Stromal cell of bone marrow (primary cell): ENCODE measurements at places on chromosomes 5 and 9.

DNA sequence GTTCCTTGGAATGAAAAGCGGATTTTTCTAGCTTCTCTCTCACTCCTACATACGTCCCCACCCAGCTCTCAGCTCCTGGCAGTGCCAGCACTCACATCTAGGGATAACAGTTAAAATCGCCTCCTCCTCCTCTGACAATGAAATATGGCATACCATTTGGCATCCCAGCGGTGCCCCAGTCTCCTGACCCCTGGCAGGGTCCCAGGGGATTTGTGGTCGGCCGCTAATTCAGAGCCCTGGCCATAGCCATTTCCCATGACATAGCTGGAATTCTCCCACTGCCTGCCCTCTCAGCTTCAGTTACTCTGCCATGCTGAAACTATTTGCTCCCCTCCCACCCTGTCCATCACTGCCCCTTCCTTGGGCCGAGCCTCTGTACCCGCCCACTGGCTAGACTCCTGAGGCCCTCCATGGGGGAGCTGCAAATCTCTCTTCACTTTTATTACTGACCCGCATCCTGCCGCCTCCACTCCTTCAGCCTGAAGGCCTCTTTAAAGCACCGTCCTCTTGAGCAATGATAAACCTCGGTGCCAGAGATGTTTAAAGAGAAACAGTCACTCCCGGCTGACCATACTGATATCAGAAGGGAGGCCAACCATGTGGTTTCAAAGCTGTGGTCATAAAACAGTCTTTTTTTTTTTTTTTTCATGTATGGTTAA lies 139.8 kb downstream of the SLIT3 start:
- peak; percentile 96 for DNase-seq

GRCh38 chr9:98092613-98092931 lies 26.4 kb downstream of the TRIM14 start:
- DNase-seq, result no peak

DNA sequence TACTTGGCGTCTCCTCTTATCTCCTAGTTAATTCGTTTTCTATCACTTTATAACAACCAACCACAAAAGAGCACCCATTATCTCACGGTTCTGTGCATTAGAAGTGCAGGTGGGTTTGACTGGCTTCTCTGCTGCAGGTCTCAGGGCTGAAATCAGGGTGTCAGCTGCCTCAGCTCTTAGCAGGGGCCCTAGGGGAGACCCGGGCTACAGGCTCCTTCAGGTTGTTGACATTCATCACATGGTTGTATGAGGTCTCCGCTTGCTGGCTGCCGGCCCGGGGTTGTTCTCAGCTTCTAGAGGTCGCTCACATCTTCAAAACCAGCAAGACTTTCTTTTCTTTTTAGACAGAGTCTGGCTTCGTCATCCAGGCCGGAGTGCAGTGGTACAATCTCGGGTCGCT lies 2.9 kb upstream of the ZMYND19 start:
- no peak for DNase-seq

DNA sequence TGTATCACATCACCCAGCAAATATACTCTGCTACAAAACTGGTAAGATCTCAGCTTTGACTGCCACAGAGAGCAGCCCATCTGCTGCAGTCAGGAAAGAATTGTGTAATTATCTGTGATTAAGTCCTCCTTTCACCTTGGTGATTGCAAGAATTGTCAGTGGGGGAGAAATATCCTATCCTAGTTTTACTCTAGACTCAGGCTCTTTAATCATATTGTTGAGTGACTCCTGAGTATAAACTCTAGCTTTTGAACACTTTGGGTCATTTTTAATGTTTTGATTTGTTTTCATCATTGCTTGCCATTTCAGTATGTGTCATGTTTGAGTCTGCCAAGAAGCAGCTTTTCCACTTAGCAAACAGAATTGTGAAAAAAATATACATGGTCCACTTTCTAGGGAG lies 32.1 kb downstream of the VCAN start:
- DNase-seq, result peak; percentile 74

DNA sequence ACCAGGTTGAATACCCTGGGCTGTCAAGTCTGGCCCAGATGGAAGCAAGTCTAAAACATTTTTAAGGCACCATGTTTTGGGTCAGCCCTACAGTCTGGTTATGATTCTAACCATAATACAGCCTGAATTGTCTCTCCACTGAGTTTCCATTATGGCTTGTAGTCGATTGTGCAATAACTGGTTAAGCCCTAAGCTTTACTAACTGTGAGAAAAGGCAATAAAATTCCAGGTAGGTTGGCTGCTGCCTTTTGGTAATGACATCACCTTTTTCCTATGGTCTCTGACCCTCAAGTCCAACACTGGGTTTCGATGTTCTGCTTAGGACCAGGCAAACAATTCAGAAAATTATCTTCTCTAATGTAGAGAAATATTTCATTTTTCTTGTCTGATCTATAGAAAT lies 243.3 kb downstream of the ACTL7B start:
- DNase-seq, result no peak

DNA sequence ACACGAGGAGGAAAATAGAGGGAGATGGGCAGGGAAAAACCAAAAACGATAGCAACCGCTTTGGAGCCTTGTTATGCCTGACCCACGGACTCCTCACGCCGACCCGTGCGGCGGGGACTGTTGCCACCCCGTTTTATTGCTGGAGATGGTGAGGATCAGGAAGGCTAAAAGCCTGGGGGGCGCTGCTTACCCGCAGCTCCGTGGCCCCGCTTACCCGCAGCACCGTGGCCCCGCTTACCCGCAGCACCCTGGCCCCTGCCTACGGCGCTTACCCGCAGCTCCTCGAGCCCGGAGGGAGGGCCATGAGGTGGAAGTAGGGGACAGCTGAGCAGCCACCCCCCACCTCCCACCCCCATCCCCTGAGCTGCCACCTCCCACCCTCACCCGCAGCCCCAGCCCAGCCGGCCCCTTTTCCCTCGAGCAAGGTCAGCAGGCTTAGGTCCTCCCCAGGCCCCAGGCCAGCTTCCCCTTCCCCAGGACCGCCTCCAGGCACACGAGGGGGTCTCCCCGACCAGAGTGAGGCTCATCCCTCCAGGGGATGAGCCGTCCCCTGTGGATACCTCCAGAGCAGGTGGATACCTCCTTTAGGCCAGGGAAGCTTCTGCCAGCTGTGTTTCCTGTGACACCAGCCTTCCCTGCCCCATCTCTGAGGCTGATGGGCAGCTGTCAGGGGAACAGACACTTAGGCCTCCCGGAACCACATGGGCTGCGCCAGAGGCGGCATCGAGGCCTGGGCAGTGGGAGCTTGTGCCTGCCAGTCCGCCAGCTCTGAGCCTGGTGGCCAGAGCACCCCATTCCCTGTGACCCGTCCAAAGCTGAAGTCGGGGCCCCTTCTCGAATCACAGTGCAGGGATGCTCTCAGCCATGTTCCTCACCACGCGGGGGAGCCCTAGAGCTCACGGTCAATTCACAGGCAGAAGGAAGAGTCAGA lies 92.3 kb downstream of the LMX1B start:
- DNase-seq, result no peak

GRCh38 chr5:121688126-121688525 lies 163.6 kb upstream of the FTMT start:
- DNase-seq, result no peak

GRCh38 chr9:88280816-88281382 lies 107.3 kb upstream of the SPIN1 start:
- DNase-seq, result peak; percentile 50

DNA sequence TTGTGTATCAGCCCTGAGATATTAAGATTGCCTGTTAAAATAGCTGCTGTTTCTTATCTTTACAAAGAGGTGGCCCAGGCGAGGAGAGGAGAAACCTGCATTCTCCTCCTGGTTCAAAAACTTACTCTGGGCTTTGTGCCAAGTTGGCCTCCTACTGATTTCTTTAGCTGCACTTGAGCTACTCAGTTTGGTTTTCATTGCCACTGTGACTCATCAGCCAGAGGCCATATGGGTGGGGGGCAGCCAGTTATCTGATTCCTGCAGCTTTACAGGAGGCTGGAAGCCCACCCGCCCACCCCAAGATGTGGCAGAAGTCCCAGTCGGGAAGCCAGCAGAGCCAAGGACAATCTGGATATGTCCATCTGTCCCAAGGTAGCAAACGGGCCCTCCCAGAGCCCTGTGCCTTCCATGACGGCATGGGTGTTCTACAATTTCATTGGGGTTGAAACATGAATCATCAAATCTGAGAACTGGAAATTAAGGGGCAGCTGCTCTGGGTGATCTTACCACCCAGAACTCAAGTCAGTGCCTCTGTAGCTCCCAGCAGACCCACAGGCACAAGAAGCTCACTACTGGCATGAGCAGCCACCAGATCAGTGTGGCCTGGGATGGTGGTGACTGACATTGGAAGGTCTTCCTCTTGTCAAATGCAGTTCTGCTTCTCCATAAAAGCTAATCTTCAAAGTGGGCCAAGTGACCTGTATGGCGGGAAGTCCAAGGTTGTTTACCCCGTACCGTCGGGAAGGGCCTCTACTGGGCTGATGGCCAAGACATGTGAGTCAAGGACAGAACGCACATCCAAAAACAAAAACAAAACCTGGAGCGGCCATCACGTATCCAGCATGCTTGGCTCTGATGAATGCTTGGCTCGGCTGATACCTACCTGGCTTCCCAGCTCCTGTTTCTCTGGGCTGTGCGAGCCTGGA lies 15.6 kb downstream of the FCN2 start:
- peak; percentile 31 for DNase-seq

DNA sequence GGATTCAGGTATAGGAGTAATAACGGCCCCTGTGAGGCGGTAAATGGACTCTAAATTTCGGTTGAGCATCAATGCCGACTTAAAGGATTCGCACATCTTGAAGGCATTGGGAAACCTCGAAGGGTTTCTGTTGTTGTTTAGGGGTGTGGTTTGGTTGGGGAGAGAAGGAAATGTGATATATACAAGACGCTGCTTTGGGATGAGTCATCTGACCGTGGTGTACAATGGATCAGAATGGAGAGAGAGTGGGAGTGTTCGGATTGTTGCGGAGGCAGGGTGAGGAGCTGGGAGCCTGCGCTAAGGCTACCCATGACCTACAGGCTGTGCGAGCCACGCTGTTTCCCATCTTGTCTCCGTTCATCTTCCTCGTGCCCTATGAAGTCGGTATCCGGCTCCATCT lies 60.4 kb upstream of the ERCC6L2 start:
- DNase-seq, result peak; percentile 19

DNA sequence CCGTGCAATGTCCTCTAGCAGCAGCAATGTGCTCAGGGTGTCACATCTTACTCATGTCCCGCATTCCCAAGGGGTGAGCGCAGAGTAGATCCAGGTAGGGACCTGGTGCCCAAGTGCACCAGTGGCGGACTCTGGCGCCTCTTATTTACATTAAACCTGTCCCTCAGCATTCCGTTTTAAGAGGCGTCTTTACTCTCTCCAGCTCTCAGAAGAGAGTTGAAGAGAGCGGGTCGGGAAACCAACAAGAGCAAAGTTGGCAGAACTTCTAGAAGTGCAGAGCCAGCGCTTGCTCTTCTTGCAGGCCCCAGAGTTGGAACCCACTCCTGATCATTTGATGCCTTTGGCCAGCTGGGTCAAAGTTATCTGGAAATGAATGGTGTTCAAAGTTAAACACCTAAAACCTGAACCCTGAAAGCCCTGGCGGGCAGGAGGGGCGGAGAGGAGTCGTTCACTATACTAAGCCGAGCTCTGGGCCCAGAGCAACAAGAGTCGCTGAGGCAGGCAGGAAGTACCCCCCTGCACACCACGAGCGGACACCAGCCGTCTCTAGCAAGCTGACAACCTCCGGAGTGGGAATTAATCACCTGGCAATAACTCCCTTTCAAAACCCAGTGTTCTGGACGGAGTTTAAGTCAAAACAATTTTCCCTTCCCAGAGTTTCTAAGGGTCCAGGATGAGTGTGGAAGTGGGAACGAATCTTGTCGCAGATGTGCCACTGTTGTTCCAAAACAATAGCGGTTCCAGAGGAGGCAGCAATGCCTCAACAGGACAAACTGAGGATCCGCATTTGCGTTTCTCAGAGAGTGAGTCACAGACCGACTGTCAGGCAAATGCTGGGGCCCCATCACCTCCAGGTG lies 122.8 kb downstream of the TMEM161B start:
- DNase-seq, result no peak

DNA sequence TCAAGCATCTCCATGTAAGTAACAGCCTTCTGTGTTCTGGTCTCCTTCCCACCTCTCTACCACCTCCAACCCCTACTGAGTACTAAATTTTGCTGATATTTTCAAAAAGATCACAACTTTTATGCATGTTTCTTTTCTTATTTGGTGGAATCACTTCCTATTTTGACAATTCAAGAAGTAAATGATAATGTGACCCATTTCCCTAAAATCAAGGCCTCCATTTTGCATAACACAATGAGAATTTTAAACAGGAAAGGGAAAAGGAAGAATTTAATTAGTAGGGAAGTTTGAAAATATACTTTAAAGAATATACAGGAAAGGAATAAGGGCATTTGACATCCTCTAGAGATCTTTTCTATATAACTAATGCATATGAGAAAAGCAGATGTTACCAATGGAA lies 212.9 kb upstream of the RASA1 start:
- no peak for DNase-seq

DNA sequence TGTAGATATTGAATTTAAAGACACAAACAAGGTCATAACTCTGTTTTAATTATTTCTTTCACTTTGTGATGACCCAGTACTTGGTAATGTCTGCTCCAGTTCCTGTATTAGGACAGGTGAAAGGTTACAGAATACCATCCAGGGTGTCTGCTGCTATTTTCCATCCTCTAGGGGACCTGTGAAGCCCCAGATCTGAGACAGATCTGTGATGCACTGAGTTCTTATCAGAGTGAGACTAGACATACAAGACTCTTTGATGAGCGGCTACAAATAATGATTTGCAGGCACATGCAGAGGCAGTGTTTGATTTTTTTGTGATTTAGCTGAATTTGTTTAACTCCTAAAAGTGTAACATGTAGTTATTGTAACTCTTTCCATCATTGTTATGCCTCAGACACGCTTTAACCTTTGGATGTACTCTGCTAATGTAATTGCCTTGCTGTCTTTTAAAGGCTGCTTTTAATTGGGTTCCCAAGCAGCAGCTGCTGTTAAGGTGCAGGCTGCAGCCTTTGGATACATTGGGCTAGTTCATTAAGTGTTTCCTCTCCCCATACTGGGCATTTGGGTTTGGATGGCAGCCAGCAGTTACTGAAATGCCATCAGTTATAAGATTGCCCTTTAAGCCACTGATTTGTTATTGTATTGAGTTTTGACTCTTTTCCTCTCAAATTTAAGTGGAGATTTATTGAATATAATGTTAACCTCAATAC lies 63.3 kb downstream of the RASGRF2 start:
- no peak for DNase-seq

- no peak for DNase-seq
Measured at GRCh38 chr9:136913701-136914438, 27.6 kb downstream of the TRAF2 start.

- no peak for DNase-seq
Measured at GRCh38 chr9:137267933-137268355, 9.6 kb upstream of the TOR4A start.

DNA sequence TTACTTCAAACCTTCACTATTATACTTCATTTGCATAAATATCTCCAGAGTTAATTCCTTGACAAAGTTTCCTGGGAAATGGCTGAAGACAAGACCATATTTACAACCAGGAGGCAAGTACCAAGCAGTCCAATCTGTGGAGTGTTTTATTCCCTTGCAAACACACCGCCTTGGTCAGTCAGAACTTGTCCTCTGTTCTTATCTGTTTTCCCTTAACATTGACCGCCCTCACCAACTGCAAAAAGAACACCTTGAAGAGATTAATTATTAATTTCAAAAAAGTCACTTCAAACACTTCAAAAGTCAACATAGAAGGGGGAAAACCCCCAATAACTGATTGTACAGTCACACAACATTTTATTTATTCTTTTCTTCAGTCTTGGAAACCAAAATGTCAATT lies 269.0 kb upstream of the RGMB start:
- DNase-seq, result no peak

- peak; percentile 68 for DNase-seq
Measured at GRCh38 chr5:158463938-158464337, 605.0 kb upstream of the CLINT1 start.
